ENCODE measurements at places on chromosomes 7 and 10.

DNA sequence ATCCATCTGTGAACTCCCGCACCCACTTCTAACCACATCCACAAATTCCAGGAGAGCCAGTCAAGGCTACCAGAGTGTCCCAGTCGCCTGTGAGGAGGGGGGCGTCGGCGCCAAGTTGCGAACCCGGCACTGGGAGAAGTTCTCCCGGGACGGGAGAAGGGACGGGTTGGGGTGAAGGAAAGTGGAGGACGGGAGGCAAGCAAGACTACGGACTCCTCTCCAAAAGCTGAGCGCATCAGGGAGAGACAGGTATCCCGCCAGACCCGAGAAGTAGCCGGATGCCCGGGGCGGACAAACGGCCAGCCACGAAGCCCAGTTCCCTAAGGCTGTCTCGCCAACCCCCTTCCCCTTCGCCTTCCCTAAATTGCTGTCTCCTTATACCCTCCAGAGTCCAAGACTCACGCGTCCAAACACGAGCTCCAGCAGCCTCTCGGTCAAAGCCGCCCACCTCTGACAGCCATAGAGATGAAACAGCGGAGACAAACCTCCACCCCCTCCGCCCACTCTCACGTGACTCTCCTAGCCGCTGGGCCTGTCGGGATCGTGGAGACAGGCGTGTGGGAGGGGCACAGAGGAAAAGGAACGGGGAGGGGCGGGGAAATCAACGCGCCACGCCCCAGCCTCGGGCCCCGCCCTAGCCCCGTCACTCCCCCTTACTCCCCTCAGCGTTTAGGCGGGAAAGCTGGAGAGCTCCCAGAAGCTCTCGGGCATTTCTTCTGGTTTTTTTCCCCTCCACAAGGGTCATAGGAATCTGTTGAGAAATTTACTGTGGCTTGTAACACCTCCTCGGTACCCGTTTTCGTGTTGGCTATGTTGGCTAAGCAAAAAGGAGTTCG lies at the start of gene MICU1:
Gene MICU1, minus strand, starts transcription at position 472 of the 836 bp plus-strand sequence. CDS start 59,286 bp downstream, outside the sequence.
- DNase-seq = peak; percentile 83

DNA sequence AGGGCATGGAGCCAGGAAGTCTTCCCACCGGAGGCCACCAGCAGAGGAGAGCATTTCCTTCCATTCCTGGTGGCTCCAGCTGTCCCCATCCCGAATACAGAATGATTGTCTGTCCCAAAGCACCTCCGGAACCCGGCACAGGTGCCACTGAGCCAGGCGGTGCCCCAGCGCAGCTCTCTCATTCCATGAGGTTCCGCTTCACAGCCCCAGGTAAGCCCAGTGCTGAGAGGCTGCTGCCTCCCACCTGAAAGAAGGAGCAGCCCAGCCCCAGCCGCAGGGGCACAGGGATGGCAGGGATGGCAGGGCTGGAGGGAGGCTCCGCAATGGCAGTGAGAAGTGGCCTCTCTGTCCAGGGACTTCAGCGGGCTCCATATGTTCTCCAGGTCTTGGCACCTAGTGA lies 162.1 kb upstream of the TCERG1L start:
- DNase-seq = no peak

- no peak for DNase-seq
Observed at GRCh38 chr10:15719049-15719898, 448 bp downstream of the ITGA8 start.

DNA sequence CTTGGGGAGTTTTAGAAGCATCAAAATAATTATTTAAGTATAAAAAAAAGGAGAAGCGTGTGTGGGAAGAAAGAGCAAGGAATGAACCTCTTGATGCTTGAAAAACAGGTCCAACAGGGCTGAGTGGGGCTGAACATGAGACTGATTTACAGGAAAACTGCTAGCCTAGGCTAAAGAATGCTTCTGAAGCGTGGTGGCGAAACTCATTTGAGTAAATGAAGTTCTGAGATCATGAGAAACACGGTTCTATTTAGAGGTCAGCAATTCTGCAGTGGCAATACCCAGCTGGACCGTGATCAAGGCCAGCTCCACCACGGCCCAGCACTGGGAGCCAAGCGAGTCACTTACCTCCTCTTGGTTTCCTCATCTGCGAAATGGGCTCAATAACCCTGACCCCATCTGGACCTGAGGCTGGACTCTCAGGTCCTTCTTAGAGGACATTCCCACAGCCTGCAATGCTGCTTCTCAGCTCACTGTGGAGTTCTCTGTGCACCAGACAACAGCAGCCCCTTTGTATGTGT lies 140.1 kb upstream of the ADAM12 start:
- no peak for DNase-seq

GRCh38 chr10:43026039-43026973 lies 50.6 kb upstream of the RET start:
- no peak for DNase-seq

DNA sequence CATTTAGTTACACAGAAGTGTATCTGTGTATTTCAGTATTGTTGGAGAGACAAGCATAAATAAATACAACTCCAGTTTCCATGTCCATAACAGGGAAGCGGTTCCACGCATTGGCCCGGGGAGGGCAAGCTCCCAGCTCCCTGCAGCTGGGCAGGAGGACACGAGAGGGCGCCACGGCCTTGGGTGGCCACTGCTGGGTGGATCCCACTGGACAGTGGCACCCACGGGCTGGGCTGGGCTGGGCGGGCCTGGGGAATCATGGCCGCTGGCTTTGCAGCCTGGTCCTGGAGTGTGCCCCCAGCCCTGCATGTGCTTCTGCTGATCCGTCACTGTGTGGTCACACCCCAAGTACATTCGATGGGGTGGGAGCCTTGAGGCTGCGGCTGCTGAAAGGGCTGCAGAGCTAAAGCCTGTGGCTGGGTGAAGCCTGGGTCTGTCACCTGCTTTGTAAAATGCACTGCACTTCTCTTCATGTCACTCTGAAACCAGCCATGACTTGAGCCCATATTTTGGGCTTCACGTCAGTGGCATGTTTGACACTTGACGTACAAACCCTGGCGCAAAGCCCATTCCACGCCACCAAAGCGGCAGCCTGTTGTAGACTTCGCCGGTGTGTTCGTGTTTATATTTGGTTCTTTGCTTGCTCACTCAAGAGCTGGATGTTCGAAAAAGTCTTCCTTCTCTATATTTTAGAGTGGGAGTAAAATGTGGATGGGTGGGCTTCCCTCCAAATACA lies 27.5 kb downstream of the LRRC27 start:
- no peak for DNase-seq

- no peak for DNase-seq
Observed at GRCh38 chr10:77463967-77464745, 173.5 kb downstream of the KCNMA1 start.

- DNase-seq = no peak
Observed at GRCh38 chr10:125060826-125061556, 99.4 kb downstream of the CTBP2 start.

GRCh38 chr7:137835486-137836112 lies 11.2 kb downstream of the DGKI start:
- no peak for DNase-seq

GRCh38 chr7:95886501-95887090 lies 114.2 kb downstream of the DYNC1I1 start:
- no peak for DNase-seq

- no peak for DNase-seq
Observed at GRCh38 chr10:26622891-26623290, 74.6 kb upstream of the PDSS1 start.

DNA sequence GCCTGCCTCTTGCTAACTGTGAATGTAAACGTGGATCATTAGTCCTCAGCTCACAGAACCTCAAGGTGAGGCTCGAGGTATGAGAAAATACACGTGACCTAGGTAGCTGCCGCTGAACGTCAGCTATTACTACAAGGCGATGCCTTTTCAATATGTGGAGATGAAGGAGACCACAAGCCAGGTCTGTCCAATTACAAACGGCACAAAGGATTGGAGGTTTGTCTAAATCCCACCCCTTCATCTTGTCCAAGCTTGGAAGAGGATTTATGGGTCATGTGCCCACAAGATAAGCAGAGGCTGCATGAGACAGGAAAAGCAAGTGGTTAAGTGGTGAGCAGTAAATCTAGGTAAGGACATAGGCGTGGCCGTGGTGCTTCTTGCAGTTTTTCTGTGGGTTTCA lies 3.4 kb downstream of the H2BK1 start:
- no peak for DNase-seq

DNA sequence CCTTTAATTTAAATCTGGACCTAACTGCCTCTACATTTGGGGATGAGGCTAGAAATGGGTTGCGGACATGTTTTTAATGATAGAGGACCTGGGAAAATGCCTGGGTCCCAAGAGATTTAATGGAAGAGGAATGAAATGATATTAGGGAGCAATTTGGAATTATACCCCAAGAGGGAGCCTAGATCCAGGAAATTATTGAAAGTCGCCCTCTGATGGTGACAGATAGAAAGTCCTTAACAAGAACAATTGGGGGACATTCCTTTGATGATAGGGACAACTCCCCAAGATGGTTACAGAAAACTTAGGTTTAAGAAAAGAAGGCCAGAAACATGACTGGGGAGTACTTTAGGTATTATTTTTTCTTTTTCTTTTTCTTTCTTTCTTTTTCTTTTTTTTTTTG lies 9.5 kb upstream of the TSGA13 start:
- no peak for DNase-seq

DNA sequence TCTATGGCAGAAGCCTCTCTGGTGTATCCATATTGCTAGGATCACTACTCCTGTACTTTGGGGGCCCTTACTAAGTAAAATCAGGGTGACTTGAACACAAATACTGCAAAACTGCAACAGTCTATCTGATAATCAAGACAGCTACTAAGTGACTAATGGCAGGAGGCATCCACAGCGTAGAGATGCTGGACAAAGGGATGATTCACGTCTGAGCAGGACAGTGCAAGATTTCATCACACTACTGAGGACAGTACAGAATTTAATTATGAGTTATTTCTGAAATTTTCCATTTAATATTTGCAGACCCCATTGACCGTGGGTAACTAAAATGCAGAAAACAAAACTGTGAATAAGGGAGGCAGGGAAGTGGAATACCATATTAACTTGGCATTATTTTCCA lies 10.4 kb downstream of the CUL2 start:
- DNase-seq = no peak

- DNase-seq = no peak
Observed at GRCh38 chr7:104538152-104538551, 209.7 kb downstream of the LHFPL3 start.

- DNase-seq = no peak
Observed at GRCh38 chr10:129725890-129726631, 238.0 kb downstream of the EBF3 start.

- no peak for DNase-seq
Observed at GRCh38 chr10:12063483-12063818, 5.3 kb upstream of the DHTKD1 start.

- peak; percentile 42 for DNase-seq
Observed at GRCh38 chr10:96765406-96766240, 45.3 kb upstream of the PIK3AP1 start.

- no peak for DNase-seq
Observed at GRCh38 chr7:131225619-131226513, 101.8 kb upstream of the MKLN1 start.

DNA sequence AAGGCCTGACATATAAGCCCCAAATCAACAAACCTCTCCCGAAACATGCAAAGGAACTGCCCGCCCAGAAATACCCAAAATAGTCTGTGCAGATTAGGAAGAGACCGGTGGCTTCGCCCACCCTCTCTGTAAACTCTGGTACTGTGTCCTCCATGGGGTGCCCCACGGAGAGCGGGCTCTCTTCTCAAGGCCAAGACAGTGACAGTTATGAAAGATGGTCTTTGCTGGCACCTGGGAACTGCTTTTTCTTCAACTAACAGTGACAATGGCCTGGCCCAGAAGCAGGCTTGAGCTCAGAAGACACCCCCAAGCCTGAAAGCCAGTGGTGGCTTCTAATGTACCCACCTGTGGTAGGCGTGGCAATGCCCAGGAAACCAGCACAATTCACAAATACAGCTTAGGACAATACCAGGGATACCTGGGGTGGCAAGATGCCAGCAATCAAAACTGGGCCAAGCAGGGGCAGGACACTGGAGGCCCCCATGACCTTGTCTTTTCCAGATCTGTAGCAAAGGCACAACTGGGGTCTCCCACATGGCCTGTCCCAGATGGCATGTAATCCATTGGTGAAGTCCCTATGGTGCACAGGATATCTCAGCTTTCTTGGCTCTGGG lies 107.6 kb downstream of the NEURL1 start:
- DNase-seq = no peak

DNA sequence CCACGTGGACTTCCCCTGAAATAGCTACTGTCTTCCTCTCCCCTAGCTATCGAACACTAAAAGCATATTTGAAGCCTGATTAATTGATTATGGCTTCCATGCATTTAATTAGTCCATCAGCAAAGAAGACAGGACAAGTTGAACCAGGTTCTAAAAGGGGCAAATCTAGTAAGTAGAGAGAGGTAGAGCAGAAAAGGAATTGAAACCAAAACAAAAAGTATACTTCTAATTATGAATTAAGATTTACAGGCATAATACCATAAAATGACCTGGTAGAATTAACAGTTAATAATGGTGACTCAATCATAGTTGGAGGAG lies 393 bp upstream of the DNAJC1 start:
- DNase-seq = no peak

GRCh38 chr10:66990143-66990830 lies 64.5 kb downstream of the LRRTM3 start:
- DNase-seq = no peak

GRCh38 chr7:138903186-138903820 lies 77.9 kb downstream of the KIAA1549 start:
- no peak for DNase-seq

DNA sequence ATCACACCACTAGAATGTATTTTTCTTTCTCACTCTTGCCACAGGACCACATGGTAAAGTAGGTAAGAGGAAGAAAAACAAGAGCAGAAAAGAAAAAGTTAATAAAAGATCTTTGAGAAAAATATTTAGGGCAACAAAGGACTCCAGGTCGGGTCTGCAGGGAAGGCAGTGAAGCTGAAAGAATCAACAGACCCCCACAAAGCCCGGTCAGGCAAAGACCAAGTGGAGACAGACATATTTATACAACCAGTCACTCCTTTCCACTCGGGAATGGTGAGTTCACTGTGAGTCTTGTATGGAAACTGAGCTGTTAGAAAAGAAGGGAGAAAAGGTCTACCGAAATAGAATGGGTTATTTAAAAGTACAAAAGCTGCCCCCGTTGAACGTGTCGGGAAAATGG lies 28.0 kb downstream of the RSU1 start:
- no peak for DNase-seq
